ENCODE measurements at places on chromosomes 7 and 10.
A peak's percentile ranks its signal among the peaks of the same experiment; 100 is the strongest.

DNA sequence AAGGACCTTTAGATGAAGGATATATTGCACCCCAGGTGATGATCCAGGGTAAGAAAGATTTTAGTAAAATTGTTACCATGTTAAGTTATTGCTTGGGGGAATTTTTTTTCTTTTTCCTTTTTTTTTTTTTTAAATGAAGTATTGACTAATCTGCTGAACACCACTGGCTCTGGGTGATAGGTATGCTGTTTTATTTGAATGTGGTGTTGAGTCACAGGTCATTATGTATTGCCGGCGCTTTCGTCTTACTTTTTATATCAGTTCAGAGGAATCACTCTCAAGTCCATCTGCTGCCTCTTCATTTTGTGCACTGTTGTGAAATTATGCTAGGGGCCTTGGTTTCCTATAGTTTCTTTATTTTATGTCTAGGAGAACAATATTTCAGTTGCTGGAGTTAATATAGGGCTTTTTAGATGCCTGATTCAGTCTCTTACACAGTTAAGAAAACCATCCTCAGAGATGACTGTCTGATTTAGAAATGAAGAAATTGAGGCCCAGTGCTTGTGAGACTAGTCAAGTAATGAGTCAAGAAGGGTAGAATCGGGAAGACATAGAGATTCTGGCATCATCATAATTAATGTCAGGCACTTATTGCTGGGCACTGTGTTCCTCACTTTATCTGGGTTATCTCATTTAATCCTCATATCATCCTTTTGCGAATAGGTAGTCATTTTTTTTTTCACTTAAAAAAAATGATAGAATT is 38.7 kb downstream of the NRF1 start:
- no peak for DNase-seq

DNA sequence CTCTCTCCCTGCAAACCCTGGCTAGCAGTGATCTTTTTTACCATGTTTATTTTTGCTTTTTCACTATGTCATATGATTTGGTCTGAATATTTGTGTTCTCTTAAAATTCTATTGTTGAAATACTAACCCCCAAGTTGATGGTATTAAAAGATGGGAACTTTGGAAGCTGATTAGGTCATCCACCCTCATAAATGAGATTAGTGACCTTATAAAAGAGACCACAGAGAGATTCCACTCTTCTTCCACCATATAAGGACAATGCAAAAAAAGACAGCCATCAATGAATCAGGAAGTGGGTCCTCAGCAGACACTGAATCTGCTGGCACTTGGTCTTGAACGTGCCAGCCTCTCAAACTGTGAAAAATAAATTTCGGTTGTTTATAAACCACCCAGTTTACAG is 112.8 kb upstream of the KCND2 start:
- DNase-seq: no peak

DNA sequence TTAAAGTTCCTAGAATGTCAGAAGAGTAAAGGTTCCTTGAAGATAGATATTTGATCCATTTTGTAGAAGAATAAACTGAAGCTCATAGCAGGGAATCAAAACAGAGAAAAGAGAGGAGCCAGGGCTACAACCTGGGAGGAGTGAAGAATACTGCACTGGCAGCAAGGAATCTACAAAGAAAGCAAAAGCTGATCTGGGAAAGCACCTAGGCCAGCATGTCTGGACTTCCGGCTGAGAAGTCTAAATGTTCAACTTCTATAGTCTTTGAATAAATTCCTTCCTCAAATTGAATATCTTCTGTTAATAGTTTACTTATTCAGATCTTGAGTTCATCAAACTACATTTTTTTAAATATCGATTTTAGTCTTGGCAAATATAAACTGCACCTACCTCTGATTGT is 78.2 kb downstream of the VPS41 start:
- no peak for DNase-seq

- peak; percentile 10 for DNase-seq
Observed at GRCh38 chr7:90777465-90777864, 181.3 kb downstream of the CDK14 start.

GRCh38 chr10:121572859-121573537 is 25.2 kb downstream of the FGFR2 start:
- DNase-seq: no peak

GRCh38 chr10:110893559-110894179 is 21.9 kb downstream of the PDCD4 start:
- no peak for DNase-seq

DNA sequence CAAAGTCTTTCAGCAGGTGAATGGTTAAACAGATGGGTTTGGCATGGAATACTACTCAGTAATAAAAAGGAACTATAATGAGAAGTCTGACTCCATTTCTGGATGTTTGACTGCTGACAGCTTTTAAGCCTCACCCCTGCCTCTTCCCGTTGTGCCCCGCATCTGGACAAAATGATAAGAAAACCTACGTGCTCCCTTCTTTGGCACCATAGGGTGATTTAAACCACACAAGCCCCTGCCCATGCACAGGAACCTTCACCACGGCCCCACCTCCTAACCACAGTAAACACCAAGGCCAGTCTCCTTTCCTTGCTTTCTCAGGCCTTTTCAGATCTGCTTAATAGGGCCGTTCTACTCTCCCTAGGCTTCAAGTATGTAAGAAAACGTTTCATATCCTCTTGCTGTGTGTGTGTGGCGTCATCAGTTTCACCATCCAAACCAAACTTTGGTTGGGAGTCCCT is 47.1 kb upstream of the UBN2 start:
- DNase-seq: no peak

DNA sequence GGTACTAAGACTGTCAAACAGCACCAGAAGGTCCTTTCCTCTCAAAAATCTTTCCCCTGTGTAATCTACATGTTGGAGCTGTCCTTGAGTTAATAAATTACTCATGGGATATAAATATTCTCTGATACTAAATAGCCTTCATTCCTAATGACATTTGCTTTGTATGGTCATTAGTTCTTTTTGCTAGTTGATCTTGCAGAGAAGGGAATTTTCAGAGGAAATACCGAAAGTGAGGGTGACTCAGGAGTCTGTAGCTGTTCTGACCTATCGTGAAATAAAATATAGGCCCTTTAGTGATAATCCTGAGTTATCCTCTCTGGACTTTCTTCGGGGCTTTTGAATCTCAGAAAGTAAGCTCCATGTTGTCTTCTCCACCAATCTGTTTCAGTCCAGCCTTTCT is 19.4 kb upstream of the CLDN12 start:
- DNase-seq: no peak

DNA sequence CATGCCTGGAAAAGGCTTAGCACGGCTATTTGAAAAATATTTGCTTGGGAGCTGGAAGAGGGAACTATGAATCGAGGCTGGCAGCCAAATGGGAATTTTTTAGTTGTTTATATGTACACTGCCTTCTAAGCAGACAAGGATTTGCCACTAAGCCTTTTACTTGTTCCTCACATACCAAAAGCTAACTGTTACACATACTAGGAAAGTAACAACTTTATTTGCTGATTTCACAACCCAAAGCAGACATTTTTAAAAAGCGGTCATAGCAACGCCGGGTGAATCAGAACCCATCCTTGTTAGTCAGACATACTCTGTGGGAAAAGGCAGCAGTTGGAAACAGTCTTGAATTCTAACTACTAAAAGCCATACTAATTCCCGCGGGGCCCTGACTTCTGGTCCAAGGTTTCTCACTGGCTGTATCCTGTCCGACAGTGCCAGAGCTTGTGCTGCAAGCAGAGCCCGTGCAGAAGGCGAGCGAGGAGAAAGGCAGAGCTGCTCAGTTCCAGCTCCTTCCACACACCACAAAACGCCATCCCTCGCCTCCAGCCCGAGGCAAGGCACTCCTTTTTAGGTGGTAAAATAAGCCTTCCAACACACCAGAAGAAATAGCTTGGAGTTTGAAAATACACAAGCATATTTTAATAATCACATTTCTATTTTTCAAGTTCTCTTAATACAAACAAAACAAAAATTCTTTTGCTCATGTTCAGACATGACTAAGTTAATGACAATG is 89.2 kb downstream of the RNF216 start:
- DNase-seq: peak; percentile 41

- DNase-seq: no peak
Observed at GRCh38 chr10:34713875-34714274, 101.2 kb downstream of the PARD3 start.

- DNase-seq: no peak
Observed at GRCh38 chr10:44309939-44310761, 74.7 kb downstream of the CXCL12 start.

DNA sequence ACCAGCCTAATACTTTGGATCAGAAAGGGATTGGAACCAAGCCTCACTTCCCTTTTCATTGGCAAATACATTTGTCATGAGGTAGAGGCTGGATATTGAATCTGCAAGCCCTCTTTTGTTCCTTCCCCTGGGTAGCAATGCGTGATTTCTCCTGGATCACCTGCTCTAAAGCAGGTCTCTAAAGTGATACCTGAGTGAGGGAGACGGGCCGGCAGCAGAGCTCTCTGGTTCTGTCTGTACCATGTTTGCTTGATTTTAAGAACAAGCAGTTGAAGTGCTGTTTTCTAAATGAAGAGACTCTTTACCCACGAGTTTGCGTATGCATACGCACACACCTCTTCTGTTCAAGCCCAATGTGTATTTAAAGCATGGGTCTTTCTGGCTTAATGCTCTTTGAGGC is 41.1 kb downstream of the GARS1 start:
- DNase-seq: no peak

DNA sequence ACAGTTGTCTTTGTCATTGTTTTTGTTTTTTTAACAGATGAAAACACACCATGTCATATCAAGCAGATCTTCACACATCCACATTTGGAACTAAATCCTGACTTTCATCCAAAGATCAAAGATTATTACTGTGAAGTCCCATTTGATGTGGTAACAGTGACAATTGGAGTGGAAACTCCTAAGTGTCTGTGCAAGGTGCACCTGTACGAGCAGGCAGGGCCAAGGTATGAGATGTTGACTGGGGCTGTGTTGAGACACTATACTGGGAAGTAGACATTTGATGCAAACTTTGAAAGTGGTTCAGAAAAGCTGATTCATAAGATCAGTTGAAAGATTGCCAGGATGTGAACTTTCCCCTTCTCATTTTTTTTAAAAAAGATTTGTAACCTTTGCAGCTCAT is 152.3 kb downstream of the CPED1 start:
- no peak for DNase-seq

DNA sequence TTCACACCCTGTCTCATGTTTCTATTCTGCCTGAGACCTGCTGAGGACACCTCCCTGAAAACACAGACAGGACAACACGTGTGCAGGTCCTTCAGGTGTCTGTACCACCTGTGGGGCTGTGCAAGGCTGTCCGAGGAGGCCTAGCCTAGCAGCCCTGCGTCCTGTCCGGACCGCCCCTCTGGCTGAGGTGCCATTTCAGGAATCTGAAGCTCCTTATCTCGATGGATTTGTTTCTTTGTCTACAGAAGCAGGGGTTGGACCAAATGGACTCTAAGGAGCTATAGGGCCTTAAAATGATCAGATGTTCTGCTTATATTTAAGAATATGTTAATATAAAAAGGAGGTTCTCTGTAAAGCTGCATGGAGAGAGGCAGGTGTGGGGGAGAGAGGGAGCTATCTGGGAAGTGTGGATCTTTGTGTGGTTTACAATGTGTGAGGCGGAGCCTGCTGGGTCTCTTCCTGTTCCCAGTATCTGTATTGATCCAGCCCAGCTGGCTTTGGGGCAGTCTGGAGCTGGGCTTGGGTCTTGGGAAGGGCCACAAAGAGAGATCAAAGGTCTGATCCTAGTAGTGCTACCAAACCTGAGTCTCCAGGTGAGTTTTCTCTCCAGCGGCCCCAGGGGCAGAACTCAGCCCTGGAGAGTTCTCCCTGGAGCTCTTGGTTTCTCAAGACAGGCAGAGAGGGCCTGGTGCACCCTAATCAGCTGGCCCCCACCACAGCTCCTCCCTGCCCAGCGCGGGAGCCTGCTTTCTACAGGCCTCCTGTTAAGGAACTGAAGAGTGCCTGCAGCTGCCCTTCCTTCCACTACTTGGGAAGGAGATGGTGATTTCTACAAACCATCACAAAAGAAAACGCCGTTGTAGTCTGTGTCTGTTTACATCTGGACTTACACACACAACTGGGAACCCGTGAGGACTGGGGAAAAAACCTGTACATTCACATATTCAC is 3.4 kb upstream of the MNX1 start:
- no peak for DNase-seq

- DNase-seq: peak; percentile 22
Observed at GRCh38 chr10:50992356-50992901, 81.9 kb upstream of the PRKG1 start.

DNA sequence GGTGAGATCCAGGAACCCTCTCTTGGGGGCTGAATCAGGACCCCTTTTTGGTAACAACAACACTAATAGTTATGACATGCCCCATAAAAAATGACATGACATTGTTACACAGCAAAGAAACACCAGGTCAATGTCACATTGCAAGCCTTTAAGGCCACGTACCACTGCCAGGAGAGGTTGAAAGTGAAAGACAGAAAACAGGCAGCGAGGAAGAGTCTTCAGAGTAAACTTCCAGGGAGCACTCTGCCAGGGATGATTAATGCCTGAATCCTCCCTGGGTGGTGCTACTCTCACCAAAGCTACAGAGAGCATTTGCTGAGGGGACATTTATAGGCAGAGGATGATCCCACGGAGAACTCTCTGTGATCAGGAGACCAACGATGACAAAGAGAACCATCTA is 551.6 kb downstream of the CALN1 start:
- DNase-seq: no peak

GRCh38 chr10:62239994-62240393 is 28.6 kb downstream of the RTKN2 start:
- DNase-seq: no peak

DNA sequence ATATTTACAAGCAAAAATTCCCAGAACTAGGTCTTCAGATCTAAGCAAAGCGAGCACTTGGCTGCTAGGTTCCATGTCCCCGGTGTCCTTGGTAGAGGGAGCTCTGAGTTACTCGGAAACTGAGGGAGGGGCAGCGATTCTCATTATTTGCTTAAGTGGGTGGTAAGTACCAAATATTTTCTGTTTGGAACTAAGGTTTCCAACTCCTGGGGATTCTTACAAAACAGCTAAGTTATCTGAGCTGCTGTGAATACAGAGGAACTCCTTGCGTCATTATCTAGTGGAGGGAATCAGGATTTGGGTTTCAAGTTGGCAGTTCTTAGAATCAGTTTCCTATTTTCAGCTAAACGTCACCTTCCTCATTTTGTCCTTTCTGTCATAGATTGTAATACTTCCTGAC is 76.8 kb upstream of the IKZF1 start:
- DNase-seq: no peak

DNA sequence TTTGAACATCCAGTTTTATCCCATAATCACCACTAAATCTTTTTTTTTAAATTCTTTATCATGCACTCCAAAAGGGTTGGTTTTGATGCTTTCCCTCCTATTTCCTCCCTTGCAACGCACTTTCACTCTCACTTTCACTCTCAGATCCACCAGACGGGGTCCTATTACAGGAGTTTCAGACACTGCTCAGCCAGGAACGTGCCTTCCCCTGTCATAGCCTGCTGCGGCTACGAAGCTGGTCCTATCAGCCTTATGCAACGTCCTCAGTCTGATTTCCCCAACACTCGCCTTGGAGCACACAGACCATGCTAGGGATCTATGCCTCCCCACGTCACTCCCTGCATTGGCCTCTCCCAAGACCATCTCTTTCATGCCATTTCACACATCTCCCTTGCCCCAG is 23.4 kb downstream of the ZPBP start:
- peak; percentile 48 for DNase-seq
